ENCODE measurements at places on chromosomes 4 and X. TPM values are rescaled to one million over a fixed set of nuclear protein-coding genes. Genes with fewer than 3 reads are reported as not detected.

Gene PPEF2
- not detected for total RNA-seq

Gene SPANXN5
- not detected for total RNA-seq

Gene CT45A5
- total RNA-seq = not detected

Gene MGAT4D
- not detected for total RNA-seq

Gene TBX22
- total RNA-seq = not detected

Gene CLDN22
- not detected for total RNA-seq

Gene GLUD2
- total RNA-seq = 1.6 TPM

Gene IL15
- 7.1 TPM for total RNA-seq

Gene PHEX
- 0.65 TPM for total RNA-seq

Gene OTC
- not detected for total RNA-seq

Gene SAT1
- total RNA-seq = 168 TPM

Gene TLR2
- not detected for total RNA-seq

Gene CACNA1F
- not detected for total RNA-seq

Gene PDZD4
- total RNA-seq = 1.5 TPM

Gene L1CAM
- 1.9 TPM for total RNA-seq

Gene NUP62CL
- not detected for total RNA-seq

Gene OPHN1
- total RNA-seq = 4.5 TPM

Gene PPP4R3C
- not detected for total RNA-seq

Gene MAMLD1
- 4.1 TPM for total RNA-seq

Gene NPY2R
- total RNA-seq = not detected

Gene VEGFC
- 41.6 TPM for total RNA-seq

Gene BEX4
- 0.54 TPM for total RNA-seq

Gene PCSK1N
- 3.1 TPM for total RNA-seq

Gene HGFAC
- not detected for total RNA-seq

Gene CT45A2
- total RNA-seq = not detected

Gene ANTXR2
- 87.5 TPM for total RNA-seq

Gene S100G
- not detected for total RNA-seq

Gene ASMT
- total RNA-seq = not detected

Gene MEPE
- total RNA-seq = not detected

Gene GRSF1
- total RNA-seq = 147 TPM

Gene FMR1NB
- not detected for total RNA-seq

Gene XK
- not detected for total RNA-seq

Gene SRPX
- total RNA-seq = 75.7 TPM

Gene SRPK3
- not detected for total RNA-seq

Gene SMS
- total RNA-seq = 162 TPM

Gene RIBC1
- total RNA-seq = 0.32 TPM

Gene MUC7
- not detected for total RNA-seq

Gene AKAP14
- not detected for total RNA-seq

Gene NMU
- not detected for total RNA-seq

Gene FAM241A
- 4.2 TPM for total RNA-seq

Gene STARD8
- 4.9 TPM for total RNA-seq

Gene AADAT
- 4.3 TPM for total RNA-seq

Data from GM23248 (cell line).